ENCODE measurements at places on chromosomes 4 and X.

DNA sequence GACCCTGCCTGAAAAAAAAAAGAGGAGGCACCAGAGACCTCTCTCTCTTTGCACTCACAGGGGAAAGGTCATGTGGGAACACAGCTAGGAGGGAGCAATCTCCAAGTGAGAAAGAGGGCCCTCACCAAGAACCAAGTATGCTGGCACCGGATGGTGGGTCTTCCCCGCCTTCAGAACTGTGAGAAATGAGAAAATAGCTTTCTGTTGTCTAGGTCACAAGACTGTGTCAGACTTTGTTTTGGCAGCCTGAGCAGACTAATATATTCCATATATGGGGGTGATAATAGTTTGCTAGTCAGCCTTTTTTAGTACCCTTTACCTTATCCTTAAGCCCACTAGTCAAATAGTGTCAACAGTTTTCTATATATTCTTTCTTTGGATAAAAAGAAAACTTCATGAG is 193.0 kb downstream of the TRIML1 start:
- DNase-seq, result no peak

GRCh38 chr4:137660211-137660610 is 127.9 kb upstream of the PCDH18 start:
- DNase-seq, result no peak

DNA sequence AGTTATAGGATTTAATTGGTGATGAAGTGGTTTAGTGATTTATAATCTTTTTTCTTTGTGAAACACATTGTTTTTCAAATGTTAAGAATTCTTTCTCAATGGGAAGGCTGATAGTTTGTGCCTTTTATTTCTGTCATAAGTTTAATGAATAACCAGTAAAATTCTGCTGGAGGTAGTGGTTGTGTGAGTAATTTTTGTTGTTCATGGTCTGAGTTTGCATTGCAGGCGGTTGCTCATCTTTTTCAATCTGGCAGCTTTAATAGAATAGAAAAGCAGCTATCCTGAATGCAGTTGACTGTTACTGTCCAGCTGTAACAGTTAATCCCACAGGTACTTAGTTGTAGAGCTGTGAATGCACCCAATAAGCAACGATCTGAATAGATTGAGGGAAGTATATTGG is 215.6 kb upstream of the AFF2 start:
- DNase-seq, result no peak

DNA sequence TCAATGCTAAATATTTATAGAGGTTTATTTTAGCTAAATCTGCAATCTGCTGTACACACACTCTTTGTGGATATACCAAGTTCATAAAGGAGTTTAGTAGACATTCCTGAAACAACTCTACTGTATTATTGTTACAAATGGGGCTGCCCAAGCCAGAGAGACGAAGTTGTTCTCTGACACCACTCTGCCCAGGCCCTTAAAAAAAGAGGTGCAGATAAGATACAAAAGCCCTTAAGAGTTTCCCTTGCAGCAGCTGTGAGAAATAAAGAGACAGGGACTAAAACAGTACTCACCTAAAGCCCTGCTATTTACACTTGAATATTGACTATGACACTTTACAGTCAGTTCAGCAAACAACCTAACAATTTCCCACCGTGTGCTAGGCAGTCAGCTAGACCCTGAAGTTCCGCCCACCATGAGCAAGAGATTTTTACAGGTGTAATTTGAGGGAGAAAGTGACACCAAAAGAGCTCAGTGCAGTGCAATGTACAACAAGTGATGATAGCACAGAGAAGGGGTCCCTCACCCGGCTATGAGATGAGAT is 191.7 kb downstream of the PRDM5 start:
- DNase-seq, result no peak

- DNase-seq, result no peak
Observed at GRCh38 chr4:2961811-2962441, 1.3 kb downstream of the NOP14 start.

GRCh38 chr4:112726041-112726440 is 89.1 kb downstream of the LARP7 start:
- no peak for DNase-seq

DNA sequence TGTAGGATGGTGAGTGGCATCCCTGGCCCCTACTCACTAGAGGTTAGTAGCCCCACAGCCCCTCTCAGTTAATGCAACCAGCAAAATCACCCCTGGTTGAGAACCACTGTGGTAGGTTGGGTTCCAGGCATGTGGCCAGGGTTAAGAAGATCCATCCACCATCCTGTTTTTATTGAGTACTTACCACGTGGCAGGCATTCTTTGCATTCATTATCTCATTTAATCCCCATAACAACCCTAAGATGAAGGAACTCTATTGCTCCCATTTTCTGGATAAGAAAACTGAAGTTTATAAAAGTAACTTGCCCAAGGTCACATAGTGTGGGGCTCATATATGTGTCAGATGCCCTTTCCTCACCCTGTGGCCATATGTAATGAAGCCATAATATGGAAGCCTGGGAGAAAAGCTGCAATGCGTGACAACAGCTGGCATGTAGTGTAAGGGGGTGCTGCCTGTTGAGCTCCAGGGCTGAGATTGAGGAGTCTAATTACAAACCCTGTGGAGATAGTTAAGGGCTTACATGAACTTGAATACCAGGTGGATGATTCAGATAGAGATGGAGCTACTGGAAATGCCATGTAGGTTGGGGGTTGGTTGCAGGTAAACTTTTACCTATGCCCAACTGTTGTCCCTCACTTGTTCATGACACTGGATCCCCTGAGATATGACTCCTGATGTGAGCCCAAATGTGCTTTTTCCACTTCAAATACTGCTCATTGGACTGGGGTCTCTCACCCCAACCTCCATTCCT is 100.2 kb upstream of the PGRMC2 start:
- DNase-seq, result no peak

DNA sequence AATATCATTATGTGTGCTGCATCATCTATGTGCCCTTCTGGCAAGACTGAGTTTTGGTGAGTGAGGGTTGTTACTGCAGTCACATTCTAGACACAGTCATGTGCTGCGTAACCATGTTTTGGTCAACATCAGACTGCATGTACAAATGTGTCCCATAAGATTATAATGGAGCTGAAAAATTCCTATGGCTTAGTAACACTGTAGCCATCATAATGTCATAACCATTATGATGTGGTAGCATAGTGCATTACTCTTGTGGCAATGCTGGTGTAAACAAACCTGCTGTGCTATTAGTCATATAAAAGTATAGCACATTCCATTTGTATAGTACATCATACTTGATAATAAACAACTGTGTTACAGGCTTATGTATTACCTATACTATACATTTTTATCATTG is 198.1 kb upstream of the NUDT6 start:
- no peak for DNase-seq

DNA sequence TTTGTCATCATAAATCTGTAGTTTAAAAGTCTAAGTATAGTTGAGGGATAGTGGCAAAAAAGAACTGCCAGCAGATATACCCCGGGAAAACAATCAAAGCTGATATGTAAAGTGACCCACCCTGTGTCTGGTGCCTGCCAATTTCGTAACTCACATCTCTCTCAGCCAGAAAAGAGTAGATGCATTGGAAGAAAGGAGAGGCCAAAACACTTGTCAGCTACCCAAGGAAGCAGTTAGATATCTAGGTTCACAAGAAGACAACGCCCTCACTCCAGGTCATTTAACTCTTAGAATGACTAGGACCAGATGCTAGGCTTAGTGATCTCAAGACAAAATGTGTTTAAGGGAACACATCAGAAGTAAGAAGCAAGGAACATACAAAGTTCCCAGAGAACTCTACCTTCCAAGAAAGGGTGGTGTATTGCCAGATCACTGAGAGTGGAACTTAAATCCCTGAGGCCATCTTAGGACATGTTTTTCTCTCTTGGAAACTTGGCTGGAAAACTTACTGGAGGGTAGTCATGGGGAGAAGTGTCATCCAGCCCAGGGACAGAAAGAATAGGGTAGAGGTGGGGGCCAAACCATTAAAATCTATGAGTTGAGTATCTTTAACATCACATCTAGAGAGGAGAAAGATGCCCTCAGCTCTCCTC is 125.9 kb downstream of the SHISA3 start:
- no peak for DNase-seq

DNA sequence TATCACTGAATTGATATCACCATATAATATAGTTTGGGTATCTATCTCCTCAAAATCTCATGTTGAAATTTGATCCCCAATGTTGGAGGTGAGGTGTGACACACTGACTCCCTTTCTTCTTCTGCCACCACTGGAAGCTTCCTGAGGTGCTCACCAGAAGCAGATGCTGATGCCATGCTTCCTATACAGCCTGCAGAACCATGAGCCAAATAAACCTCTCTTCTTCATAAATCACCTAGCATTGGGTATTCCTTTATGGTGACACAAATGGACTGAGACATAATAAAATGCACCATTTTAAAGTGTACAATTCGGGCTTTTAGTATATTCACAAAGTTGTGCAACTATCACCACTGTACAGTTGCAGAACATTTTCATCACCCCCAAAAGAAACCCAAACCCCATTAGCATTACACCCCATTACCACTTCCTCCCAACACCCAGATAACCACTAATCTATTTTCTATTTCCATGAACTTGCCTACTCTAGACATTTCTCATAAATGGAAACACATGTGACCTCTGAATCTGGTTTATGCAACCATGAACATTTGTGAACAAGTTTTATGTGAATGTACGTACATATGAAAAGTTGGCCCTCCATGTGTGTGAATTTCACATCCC is 148.9 kb downstream of the OPHN1 start:
- DNase-seq, result no peak
